ENCODE measurements at places on chromosomes 5 and 9.

- DNase-seq: no peak
Measured at GRCh38 chr5:134649163-134649835, 714 bp downstream of the SEC24A start.

DNA sequence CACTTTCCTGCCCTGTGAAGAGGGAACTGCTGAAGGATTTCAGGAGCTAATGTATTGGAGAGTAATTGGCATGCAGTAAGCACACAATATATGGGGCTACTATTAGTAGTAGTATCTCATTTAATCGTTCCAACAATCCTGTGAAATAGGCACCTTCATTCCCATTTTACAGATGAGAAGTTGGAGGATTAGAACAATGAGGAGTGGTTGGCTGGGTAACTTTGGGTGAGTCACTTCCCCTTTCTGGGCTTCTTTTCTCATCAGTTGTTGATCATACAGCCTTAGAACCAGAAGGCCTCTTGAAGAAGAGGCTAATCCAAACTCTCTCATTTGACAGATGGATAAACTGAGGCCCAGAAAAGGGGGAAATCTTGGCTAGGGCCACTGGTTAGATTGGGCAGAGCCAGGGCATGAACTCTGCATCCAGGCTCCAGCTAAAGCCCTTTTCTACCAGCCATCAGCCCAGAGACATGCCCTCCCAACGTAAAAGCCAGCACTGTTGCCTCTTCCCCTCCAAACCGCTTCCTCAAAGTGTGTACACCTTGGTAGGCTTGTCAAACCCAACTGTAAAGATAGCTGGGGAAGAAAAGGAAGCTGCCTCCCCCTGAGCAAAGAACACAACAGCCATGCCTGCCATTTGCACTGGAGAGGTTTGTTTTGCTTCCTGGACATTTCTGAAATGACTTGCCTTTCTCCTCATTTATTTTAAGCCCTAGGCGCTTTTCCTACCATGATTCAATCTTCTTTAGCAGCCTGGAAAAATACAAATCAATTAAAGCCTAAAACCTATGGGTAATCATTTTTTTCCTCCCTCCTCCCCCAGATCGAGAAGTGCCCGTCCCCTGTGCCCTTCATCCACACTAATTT lies 992 bp downstream of the SPACA9 start:
- no peak for DNase-seq

GRCh38 chr5:97418462-97418861 lies 235.4 kb upstream of the RIOK2 start:
- no peak for DNase-seq

GRCh38 chr5:94849821-94850736 lies 231.6 kb downstream of the SLF1 start:
- peak; percentile 64 for DNase-seq

DNA sequence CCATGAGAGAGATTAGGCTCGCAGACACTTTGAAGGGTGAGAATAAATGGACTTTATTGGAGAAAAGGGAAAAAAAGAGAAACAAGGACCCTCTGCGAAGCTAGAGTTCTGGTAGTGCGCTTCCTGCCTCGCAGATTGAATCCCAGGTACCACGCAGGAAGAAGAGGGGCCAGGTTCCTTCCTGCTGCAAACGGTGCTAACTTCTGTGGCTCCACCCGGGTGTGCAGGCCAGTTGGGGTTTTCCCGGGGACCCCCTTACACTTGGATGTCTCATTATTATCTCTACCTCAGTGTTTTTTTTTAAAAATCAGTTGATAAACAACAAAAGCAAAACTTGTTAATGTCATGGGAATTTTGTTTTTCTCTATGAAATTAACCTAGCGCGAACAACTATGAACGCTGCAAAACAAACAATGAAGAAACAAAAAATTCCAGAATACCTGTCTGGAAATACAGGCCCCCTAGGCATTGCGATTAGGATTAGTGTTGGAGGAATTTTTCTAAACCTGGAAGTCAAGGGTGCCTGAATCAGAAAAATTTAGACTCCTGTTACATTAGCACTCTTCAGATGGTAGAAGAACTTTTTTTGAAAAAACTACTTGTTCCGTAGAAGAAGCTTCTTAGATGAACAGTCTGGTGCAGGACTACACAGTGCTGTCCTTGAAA lies 414.5 kb downstream of the MAN2A1 start:
- DNase-seq: no peak

DNA sequence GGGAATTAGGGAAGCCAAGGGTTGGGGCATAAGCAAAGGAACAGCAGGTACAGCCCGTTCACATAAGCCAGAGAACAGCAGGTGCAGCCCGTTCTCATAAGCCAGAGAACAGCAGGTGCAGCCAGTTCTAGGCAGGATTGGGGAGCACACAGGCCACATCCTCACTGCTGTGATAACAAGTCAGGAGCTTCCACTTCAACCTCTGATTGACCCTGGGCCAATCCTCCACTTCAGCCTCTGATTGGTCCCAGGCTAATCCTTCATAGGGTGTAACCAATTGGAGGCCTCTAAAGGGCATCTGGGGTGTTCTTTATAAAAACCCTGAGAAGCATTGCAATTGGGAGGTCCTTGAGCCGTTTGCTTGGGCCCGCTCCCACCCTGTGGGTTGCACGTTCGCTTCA lies 27.5 kb downstream of the CEL start:
- peak; percentile 42 for DNase-seq

- no peak for DNase-seq
Measured at GRCh38 chr5:31413030-31413812, 118.7 kb downstream of the DROSHA start.

DNA sequence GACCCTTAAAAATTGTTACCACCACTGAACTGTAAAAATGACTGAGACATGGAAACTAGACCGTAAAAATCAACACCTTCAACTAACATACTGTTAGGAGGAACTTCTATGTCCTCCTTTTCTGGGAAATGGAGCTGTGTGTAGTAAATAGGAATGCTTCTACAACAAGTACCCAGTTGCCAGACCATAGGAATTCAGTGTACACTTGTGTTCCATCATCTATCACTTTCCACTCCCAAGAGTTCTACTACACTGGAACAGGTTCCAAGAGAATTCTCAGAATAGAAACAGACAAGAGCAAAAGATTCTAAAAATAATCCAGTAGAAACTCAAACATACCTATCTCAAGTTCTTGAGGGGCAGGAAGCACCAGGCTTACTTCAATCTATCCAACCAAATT lies 23.6 kb downstream of the UBAP2 start:
- no peak for DNase-seq

DNA sequence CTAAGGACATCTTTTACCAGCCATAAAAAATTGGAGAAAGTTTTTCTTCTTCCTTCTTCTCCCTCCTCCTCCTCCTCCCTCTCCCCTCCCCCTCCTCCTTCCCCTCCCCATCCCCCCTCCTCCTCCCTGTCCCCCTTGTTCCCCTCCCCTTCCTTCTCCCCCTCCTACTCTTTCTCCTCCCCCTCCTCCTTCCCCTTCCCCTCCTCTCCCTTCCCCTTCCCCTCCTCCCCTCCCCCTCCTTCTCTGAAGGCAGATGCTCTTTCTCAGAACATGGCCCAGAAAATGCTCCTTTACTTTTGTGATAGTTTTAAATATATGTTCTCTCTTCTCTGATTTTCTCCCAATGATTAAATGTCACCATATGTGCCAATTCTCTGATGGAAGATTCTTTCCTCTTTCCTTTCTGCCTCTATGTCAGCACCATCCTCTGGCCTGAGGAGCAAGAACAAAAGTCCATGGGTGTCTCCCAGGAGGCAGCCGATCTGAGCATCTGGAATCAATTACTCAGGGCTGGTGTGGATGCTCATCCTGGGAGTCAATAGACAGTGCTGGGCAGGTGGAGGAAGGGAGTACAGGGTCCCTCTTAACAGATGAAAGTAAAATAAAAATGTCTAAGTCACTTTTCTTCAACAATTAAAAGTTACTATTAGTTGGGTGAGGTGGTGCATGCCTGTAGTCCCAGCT lies 63.0 kb upstream of the GNA14 start:
- no peak for DNase-seq

DNA sequence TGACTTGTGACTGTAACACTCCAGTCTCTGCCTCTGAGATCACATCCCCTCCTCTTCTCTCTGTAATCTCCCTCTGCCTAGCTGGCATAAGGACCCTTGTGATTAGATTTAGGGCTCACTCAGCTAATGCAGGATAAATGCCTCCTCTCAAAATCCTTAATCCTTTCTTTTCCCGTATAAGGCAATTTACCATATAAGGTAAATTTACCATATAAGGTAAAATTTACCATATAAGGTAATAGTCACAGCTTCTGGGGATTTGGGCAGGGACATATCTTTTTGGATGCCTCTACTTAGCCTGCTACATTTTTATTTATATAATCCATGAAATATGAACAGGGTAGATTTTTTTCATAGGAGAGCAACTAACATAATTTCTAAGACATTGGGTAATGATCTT lies 318.0 kb upstream of the PUM3 start:
- no peak for DNase-seq

DNA sequence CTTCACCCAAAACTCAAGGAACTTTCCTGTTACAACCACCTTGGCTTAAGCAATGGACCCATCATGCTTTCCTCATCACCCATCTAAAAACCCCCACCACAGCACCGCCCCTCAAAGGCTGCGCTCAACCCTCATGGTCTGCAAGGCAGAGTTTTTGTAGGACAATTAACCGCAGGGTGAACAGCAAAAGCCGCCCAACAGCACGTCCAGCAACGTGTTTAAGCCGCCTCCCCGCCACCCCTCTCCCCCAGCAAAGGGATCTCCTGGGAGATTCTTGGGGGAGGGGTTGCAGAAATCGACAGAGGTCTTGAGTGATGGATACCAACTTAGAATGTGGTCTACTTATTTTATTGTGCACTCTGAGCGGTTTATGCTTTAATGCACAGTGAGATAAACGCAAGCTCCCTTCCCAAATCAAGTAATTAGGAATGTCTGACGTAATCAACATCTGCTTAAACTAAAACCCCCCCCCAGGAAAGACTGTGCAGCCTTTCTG lies 1.9 kb downstream of the ROR2 start:
- DNase-seq: no peak

- no peak for DNase-seq
Measured at GRCh38 chr5:15103130-15103529, 231.6 kb upstream of the ANKH start.

DNA sequence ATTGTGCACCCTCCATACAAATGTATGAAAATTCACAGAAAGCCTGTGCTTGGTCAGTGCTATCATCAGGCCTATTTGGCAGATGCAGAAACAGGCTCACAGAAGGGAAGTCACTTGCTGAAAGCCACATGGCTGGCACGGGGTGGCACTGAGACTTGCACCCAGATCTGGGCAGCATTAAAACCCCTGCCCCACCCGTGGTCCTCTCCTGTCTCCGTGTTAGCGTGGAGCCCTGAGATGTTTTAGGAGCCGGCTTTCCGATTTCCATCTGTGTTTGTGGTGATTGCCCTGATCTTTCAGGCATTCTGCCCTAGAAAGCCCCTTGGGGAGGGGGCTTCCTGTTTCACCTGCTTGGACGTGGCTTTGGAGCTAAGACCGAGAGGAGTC lies 102.2 kb upstream of the IER5L start:
- no peak for DNase-seq

DNA sequence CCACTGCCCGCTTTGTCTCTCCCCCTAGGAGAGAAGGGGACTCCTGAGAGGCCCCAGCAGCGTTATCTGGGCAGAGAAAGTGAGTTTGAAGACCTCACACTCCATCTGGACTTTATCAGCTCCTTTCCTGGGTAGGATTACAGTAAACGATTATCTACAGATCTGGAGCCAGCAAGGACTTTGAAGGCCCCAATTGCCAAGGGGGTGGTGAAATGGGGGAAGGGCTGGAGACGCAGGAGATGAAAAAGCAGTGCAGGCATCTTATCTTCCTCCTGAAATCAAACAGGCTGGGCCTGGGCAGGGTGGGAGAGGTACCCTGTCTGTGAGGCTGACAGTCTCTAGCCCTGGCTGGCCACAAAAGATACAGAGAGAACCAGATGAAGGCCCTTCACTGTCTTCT lies 105.8 kb upstream of the MSX2 start:
- no peak for DNase-seq

DNA sequence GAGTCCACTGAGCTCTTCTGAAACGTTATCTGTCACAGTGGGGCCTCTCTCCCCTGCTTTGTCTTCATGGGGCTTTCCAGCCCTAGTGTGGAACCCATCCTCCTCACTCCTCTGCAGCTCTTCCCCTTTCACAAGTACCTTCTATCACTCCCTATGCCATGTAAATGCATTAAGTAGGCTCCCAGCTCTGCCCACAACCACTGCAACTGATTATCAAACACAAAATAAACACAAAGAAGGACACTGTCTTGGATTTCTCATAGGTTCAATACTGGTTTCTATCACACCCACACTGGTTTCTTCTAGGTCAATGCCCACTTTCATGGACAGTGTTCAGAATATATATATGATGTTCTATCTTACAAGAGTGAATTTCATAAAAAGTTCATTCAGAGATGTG lies 139.4 kb downstream of the GNAQ start:
- DNase-seq: no peak

DNA sequence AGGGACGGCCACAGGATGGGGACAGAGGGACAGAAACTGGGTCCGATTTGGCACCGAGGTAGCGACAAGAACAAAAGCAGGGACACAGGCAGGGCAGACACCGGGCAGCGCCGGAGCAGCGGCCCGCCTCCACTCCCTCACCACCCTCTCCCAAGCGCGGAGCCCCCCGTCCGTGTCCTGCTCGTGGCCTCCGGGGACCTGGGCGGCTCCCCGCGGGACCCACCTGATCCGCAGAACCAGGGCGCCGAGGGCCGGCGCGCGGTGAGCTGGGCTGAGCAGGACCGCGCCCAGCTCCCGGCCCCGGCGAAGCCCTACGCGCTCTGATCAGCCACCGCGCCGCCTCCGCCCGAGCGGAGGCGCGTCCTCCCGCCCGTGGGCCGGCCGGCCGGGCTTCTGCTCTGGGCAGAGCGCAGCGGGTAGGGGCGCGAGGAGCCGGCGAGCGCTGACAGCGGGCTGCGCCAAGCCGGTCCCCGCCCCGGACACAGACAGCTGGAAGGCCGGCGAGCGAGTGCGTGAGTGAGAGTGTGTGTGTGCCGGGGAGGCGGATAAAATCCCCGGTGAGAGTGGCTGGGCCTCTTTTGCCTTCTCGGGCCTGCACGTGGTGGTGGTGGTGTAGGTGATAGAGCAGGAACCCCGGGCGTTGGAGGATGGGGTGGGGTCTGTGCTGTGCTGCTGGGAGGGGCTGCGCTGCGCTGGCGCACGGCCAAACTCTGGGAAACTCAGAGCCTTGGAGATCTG lies at the start of gene GGTA1:
TSS of gene GGTA1 (minus strand) at position 418 of the 738 bp plus-strand sequence. CDS start 31,922 bp downstream, outside the sequence.
- peak; percentile 21 for DNase-seq

GRCh38 chr5:159033351-159033657 lies 66.4 kb downstream of the EBF1 start:
- DNase-seq: no peak

- DNase-seq: no peak
Measured at GRCh38 chr5:38478166-38478565, 78.3 kb downstream of the LIFR start.

DNA sequence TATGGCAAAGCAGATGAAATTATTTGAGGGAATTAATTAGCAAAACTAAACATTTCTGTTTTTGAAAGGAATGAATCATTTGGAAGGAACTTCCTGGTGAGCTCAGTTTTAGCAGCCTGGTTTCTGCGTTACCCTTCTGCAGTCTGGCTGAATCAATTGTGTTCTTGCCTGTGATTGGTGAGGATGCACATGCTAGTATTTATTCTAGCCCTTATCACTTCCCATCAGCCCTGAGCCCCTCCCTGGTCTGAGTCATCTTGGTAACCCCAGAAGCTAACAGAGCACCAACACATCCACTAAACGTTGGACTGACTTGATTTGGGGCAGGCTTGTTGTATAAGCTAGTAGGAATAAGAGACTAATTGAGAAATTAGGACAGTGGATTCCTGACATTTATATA lies 6.6 kb downstream of the TJP2 start:
- peak; percentile 16 for DNase-seq

GRCh38 chr5:143008809-143009521 lies 238.8 kb downstream of the ARHGAP26 start:
- peak; percentile 15 for DNase-seq
